Hippocampal formation (tissue), 2 donors: ENCODE measurements at places on chromosomes 3 and 15.

- no peak for DNase-seq
Measured at GRCh38 chr3:108071368-108071767, 19.5 kb downstream of the CD47 start.

- DNase-seq = no peak
Measured at GRCh38 chr3:36680952-36681351, 83.4 kb downstream of the DCLK3 start.

GRCh38 chr15:88394553-88395145, 72.5 kb downstream of the MRPL46 start:
- no peak for DNase-seq

DNA sequence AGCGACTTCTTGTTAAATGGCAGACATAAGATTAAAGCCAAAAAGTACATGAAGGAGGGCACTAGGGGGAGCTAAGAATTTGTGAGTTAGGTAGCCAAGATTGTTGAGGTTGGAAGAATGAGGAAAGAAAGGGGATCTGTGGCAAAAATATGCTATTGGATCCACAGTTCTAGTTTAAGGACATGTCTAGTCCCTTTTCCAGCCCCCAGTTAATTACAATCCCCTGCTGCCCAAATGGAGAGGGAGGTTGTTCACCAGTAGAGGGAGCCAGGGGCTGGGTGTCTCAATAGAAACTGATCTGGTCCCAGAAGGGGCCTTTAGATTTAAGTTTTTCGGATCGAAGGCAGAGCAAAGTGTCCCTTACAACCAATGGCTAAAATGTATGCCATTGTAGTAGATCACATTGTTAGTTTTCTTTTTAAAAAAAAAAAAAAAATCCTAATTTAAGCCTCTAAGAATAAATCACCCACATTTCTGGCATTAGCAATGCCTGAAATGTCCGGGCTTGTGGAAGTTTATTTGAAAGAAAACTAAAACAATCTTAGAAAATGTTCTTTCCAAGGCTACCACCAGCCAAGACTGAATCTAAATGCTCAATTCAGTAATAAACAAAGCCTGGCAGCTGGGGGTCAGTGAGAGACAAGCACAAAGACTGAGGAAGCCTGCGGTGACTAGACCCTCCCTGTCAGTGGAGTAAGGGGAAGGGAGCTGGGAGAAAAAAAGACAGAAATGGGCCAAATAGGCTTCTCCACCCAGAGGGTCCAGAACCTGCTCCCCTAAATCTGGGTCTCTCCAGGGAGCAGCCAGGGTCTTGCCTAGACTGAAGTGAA, 7.1 kb downstream of the COL8A1 start:
- DNase-seq = peak; percentile 2

- DNase-seq = no peak
Measured at GRCh38 chr15:70201425-70201775, 103.7 kb upstream of the TLE3 start.

DNA sequence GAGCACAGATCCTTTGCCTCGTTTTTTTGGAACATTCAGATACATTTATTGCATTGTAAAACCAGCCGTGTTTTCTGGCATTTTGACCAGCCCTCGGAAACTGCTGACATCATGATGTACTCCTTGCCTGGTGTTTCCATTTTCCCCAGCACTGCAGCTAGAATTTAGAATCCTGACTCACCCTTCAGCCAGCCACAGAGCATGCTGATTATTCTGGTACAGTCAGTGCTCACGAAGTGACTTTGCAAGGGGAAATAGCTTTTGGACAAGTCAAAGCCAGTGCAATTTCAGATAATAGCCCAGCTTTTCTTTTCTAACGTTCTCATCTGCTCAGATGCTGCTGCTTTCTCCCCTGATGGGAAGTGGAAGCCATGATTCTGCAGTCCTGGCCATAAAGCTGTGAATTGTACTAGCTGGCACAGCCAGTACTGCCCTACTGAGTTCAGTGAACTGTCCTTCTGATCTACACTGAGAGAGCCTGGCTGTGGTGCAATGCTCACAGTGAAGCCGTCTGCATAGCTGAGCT, 12.1 kb upstream of the CNBP start:
- peak; percentile 60 for DNase-seq

DNA sequence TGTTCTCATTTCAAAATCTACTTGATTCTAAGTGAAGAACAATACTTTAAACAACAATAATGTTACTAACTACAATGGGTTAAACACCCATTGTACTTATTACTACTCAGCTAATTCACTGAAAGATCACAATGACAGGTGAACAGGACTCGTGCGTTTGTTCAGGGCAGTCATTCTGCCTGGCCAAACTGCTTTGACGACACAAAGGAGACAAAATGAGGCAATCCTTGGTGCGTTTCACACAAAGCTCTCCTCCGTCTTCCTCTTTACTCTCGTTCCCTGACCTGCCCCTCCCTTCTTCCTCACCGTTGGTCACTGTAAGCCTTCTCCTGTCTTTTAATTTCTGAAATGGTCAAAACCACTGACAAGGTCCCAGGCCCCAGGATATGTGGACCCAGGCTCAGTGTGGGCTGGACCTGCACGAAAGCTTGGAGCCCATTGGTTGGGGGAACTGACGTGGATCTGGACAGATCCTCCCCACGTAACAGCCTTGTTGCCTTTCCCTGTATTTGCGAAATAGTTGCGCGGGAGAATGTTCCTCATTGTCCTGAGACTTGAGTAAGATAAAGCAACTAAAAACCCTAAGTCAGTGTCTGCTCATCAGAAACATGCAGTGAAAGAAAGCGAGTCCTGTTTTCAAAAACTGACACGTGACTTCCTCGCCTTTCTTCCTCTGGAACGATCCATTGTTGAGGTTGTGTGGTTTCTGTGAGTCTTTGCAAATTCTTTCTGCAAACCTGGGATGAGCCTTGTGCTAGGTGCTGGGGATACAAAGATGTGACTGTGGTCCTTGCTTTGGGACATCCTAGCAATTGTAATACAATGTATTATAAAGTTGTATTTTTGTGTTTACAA, 147.1 kb upstream of the RGMA start:
- DNase-seq = no peak

DNA sequence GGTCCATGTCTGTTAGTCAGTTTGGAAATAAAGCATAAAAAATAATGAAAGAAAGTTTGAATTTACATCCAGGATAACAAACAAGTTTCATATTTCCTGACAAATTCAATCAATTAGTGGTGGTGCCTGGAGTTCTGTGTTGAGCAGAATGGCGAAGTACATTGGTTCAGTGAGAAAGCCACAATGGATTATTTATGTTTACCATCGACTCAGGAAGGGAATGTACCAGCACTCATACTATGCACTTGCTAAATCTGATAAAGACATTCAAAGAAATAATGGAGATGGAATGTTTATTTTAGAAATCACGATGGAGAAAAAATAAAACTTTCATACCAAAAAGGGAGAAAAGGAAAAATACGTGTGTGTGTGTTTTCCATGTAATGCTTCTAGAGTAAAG, 45.3 kb upstream of the MME start:
- no peak for DNase-seq

GRCh38 chr3:72011485-72011884, 226.5 kb upstream of the PROK2 start:
- DNase-seq = no peak

- no peak for DNase-seq
Measured at GRCh38 chr3:20658491-20658890, 472.5 kb upstream of the SGO1 start.

DNA sequence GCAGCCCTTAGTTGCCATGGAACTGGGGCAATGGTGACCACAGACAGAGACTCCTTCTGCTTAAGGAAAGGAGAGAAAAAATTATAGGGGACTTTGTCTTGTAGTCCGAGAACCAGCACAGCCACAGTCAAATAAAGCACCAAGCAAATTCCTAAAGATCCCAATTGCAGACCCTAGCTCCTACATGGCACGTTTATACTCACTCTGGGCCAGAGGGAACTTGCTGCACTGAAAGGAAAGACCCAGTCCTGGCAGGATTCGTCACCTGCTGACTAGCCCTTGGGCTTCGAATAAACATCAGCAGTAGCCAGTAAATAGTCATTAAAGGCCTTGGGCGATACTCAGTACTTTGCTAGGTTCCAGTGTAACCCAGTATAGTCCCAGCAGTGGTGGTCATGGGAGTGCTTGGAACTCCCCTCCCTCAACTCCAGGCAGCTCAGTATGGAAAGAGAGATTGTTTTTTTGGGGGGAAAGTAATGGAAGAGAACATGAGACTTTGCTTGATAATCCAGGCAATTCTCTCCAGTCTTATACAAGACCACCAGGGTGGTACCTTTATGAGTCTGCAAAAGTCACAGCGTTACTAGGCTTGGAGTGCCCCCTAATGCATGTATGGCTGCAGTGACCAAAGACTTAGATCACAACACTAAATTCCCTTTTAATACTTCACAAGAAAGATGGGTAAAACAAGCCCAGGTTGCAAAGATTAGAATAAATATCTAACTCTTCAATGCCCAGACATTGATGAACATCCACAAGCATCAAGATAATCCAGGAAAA, 66.4 kb upstream of the AGTR1 start:
- no peak for DNase-seq

DNA sequence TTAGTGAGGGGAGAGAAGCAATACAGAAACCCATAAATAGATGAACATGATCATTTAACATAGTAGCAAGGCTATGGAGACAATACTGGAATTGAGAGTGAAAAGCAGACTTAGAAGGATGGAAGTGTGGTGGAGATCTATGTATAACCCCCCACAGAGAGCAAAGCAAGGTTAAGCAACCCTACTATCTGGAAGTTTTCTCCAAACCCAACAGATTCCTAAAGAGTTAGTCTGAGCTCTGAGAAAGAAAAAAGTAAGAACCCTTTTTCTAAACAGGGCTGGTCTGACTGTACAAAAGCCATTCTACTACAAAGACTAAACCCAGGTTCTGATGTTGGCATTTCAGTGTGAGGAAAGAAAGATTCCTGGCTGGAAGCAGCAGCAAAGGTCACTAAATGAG, 153.2 kb downstream of the WNT5A start:
- no peak for DNase-seq

GRCh38 chr3:124298951-124299350, 307.0 kb upstream of the ROPN1 start:
- no peak for DNase-seq

DNA sequence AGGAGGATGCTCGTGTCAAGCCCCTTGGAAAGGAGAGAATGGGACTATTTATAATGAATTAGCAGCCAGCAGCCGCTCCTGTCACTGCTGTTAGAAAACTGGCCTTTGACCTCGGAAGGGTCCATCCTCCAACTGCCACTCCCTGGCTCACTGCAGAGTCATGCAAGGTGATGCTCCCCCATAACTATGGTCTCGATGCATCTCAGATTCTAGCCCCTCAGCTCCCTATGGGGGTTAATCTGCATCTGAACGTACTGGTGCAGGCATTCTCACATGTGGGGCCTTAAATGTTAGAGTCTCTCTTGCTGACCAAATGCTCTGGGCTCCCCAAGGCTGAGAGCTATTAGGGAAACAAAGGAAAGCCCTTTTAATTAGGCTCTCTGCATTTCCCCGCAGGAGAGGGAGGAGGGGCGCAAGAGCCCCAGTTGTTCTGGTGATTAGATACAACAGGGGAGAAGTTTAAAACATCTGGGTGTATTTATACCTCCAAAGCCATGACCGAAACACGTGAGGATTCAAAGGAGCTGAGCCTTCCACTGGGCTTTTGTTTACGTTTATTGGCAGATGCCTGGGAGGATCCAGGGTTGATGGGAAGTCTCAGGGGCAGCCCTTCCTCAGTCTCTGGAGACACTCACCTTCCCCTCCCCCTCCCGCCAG, 182.5 kb downstream of the OPA1 start:
- no peak for DNase-seq

GRCh38 chr15:48616216-48616615, 29.3 kb downstream of the FBN1 start:
- no peak for DNase-seq

DNA sequence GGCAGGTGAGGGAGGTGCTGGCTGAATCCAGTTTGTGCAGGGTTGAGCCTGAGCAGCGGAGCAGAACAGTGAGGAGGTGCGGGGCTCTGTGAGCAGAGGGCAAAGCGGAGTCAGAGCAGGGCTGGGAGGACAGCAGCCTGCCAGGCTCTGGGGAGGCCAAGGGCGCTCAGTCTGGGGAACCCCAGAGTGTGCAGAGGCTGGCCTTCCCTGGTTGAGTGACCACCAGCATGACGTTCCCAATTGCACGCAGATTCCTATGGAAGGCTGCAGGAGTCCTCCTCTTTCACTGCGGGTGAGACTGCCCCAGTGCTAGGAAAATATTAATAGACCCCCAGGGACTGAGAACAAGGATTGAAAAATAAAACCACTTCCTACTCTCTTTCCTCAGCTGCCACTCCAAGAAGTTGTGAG, 13.2 kb downstream of the MRAS start:
- no peak for DNase-seq

- no peak for DNase-seq
Measured at GRCh38 chr3:3589715-3590130, 209.5 kb upstream of the LRRN1 start.

GRCh38 chr15:78315686-78316282, 16.4 kb upstream of the SKIC8 start:
- no peak for DNase-seq

DNA sequence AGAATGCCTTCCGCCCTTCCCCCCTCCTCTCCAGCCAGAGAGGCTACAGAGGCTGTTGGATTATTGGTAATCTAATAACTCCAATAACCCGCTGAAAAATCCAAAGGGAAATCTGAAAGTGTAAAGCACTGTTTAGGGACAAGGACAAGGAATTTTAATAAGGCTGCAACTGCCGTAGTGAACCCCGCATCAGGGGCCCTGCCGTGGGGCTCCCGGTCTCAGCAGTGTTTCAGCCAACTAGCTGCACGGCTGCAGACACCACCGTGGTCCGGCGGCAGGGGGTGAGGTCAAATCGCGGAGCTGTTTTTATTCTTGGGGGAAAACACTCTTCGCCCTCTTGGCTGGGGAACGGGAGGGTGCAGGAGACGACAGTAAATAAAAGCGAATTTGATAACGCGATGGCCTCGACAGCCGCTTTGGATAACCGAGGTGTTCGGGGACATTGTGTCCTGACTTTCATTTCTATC, 6.1 kb downstream of the BCL6 start:
- no peak for DNase-seq

GRCh38 chr3:111924283-111924682, 54.5 kb upstream of the ABHD10 start:
- DNase-seq = no peak

- no peak for DNase-seq
Measured at GRCh38 chr3:126995926-126996512, 13.1 kb downstream of the PLXNA1 start.

DNA sequence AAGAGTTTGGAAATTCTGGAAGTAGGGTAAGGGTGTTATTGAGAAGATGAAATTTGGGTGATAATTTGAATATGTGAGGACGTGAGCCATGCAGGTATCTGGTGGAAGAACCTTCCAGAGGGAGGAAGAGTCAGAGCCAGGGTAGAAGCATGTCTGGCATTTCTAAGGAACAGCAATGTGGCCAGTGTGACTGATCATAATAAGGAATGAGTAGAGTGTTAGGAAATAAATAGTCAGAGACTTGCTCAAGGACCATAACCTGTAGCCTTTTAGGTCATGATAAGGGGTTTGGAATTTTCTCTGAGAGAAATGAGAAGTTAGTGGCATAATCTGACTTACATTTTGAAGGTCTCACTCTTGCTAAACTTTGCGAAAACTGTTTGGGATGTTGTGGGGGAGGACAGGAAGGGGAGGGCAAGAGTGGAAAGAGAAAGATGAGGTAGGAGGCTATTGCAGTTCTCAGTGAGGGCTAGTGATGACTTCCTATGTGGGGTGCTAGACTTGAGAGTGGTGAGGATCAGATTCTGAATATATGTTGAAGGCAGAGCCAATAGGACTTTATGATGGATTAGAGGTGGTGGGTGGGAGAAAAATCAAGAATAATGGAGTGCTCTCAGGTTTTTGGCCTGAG, 568.3 kb downstream of the AGBL1 start:
- DNase-seq = no peak

GRCh38 chr3:113255854-113256615, 44.7 kb downstream of the BOC start:
- no peak for DNase-seq

- no peak for DNase-seq
Measured at GRCh38 chr15:78429477-78429876, 8.5 kb upstream of the IREB2 start.
